ENCODE measurements at places on chromosomes 6 and 20.

- DNase-seq, result no peak
These were observed 757.0 kb downstream of the GRIK2 start for GRCh38 chr6:102150549-102150948.

- no peak for DNase-seq
These were observed 7.3 kb downstream of the TRDN start for GRCh38 chr6:123629258-123629941.

GRCh38 chr6:169427856-169428255 lies 174.2 kb upstream of the THBS2 start:
- no peak for DNase-seq

- no peak for DNase-seq
These were observed 99.2 kb downstream of the OR2B2 start for GRCh38 chr6:27812805-27813492.

GRCh38 chr6:84738996-84739865 lies 25.2 kb downstream of the TBX18 start:
- DNase-seq, result no peak

DNA sequence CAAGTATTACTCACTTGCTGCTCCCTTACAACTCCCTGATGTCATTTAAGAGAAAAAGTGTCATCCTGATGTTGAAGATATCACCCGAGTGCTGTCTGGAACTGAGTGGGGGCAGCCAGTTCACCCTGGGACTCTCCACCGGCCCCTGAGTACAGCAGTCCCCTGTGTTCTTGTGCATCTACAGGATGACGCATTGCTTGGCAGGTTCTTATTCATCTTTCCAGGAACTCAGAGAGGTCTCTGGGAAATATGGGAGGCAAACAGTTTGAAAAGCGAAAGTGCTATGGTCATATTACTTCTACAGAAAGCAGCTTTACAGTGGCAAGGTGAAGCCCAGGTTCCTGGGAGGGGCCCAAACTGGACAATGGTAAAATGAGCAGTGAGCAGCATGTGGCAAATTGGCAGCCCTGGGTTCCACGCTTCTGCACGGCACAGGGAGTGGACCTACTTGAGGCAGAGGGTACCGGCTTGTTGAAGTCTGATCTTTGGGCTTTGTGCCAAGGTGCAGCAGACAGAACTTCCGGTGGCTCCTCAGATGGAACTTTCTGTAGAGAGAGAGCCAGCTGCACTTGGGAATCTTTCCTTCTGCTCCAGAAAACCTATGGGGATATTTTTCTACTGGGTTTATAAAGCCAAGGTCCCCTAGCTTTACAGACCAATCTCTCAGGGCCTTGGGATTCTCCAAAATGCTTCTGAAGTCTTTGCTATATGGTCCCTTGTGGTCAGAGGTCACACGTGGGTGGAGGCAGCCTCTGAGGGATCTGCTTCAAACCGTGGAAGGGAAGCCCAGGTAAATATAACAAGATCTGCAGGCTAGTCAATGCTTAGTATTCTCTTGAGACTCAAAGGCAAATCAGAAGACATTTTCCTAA lies 128.3 kb downstream of the MAP3K7 start:
- no peak for DNase-seq

- DNase-seq, result no peak
These were observed 20.3 kb downstream of the CITED2 start for GRCh38 chr6:139354189-139354588.

- DNase-seq, result no peak
These were observed 50.8 kb upstream of the MYLIP start for GRCh38 chr6:16078064-16078463.

GRCh38 chr20:57095426-57095825 lies 171.0 kb downstream of the BMP7 start:
- no peak for DNase-seq

- no peak for DNase-seq
These were observed 9.3 kb downstream of the SLC17A9 start for GRCh38 chr20:62961799-62962198.

DNA sequence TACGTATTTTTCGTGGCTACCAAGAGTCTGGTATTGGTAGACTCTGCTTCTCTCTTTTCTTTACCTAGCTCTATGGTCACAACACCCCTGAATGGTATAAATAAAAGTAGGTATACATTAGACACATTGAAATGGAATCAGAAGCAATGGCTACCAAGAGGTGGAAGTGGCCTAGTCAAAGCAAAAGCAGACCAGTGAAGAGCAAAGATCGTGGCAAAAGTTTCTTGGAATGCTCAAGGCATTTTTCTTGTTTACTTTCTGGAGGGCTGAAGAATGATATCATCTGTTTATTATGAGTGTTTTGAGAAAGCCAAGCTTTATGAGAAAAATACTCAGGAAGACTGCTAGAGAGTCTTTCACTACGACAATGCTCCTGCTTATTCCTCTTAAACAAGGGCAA lies 28.6 kb upstream of the MOCS1 start:
- DNase-seq, result no peak

GRCh38 chr6:170094686-170095272 lies 196.1 kb downstream of the DLL1 start:
- DNase-seq, result no peak

GRCh38 chr6:139920776-139921100 lies 546.3 kb upstream of the CITED2 start:
- no peak for DNase-seq

DNA sequence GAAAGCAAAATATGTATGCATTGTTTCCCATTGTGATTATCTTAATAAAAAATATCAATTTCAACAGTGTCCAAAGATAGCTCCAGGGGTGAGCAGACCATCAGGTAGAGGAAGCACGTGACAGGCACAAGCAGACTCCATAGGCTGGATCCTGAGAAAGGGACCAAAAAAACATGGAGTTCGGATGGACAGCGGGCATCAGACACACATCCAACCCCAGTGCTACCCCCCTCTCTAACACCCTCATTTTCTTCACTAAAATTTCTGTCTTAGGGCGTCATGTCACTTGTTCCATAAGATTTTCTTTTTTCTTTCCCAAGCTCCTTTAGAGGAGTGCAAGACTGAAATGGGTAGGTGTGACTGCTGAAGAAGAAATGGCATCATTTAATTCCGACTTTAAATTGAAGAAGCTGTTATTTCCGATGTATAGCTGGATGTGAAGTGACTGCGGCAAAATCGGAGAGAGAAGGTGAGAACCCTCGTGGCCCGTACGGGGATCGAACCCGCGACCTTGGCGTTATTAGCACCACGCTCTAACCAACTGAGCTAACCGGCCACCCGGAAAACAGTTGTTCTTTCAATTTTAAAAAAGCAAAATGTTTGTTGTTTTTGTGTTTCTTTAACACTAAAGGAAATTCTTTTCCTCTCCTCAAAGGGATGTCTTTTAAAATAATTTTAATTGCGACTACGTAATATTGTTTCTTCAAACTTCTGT lies 10.3 kb upstream of the PRSS16 start:
- peak; percentile 13 for DNase-seq

DNA sequence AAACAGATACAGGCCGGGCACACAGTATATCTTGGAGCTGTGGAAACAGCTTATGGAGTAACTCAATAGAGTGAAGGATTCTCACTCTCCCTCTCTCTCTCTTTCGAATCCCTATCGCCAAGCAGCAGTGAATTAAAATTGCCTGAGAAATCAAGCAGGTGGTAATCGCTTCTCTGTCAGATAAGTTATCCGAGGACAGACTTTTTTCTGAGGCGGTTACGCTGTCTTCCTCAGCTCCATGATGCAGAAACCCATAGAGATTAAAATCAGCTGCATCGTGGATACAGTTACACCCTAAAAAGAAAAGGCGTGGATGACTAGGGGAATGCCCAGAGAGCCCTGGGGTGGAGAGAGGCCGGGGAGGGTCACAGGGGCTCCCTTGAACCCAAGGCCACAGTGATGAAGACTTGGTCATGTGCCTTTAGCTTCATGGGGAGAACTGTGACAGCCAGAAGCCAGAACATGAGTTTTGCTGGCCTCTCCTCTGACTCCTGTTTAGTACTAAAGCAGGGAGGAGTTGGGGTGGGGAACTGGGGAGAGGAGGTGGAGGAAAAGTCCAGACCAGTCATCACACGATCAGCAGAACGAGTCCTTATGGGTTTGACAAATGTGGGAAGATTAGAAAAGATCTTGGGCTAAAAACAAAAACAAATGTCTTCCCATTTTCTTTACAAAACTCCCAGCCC lies 138.8 kb upstream of the JARID2 start:
- DNase-seq, result no peak
